Psoas muscle (tissue), 8 donors: ENCODE measurements at places on chromosomes 3 and 15. TPM values are rescaled to one million over a fixed set of nuclear protein-coding genes. Genes with fewer than 3 reads are reported as not detected.

CIAO2A gene
- polyA plus RNA-seq: 79.2 TPM

SLC28A2 gene
- polyA plus RNA-seq: not detected

CLN6 gene
- 22.2 TPM for polyA plus RNA-seq

CCDC191 gene
- polyA plus RNA-seq: 0.34 TPM

WDR93 gene
- 0.03 TPM for polyA plus RNA-seq

GRM7 gene
- not detected for polyA plus RNA-seq

FRMD4B gene
- 1.1 TPM for polyA plus RNA-seq

GOLGA6L7 gene
- not detected for polyA plus RNA-seq

KBTBD12 gene
- 17.3 TPM for polyA plus RNA-seq

DNA sequence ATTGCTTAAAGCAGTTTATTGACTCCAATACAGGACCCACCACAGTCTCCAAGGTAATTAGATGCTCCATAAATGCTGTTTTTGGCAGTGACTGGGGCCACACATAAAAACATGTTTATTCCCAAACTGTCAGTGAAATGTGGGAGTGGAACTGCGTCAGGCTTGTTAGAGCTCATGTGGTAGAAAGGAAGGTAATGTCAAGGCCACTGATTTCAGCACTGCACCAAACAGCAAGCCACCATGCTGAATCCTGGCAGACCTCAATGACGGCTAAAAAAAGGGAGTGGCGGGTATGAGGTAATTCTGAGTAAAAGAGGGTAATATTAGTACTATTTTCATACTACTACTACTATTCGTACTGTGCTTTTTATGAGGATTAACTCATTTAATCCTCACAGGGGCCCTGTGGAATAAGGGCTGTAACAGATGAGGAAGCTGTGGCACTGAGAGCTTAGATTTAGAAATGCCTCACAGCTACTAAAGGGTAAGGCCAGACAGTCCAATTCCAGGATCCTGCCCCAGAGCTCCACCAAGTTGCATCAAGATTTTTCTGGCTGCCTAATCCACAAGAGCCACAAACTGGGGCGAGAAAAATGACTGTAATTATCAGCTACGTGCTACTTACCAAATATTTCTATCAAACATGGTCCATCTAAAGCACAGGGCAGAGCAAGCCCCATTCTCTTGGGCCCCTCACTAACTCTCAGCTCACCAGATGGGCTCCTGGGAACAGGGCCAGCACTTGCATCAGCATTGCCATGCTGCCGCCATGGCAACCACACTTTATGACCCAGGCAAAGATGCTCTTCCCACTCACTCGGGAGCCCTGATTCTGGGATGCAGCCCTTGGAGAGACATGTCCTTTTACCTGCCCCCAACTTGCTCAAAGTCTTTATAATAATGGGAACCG, 83.6 kb upstream of the SPATA12 start:
- DNase-seq: no peak

DNA sequence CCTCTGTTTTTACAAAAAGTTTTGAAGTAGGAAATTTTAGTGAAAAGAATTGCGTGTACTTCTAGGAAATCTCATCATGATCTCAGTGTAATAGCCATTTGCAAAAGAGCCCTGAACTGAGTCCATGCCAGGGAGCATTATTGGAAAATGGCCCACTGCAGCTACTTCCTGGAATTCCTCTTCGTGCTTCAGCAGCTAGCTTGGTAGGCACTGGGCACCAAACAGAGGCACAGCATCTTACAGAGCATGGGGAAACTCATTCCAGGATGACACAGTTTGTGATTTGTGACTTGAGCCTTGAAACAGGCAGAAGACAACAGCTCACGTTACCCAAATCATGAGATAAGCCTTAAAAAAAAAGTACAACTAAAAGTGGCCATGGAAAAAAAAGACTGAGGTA, 179.1 kb downstream of the WDR72 start:
- DNase-seq: no peak

DNA sequence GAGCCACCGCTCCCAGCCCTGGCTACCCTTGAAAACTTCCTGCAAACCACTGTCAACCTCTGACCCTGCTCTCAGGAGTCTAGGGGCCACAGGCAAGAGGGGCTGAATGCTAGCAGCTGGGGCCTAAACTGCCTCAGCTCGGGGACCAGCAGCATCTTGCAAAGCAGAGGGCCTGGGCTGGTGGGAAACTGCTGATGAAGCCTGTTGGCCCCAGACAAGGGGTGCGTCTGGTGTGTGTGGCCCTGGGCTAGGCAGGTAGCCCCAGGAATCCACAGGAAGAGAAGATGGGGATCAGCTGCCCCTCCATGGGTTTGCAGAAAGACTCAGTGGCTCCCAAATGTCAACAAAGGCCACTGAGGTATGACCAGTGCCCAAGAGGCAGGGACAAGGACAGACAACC, 8.2 kb upstream of the POLG start:
- no peak for DNase-seq

GRCh38 chr3:67819447-67819846, 165.0 kb upstream of the SUCLG2 start:
- no peak for DNase-seq

DNA sequence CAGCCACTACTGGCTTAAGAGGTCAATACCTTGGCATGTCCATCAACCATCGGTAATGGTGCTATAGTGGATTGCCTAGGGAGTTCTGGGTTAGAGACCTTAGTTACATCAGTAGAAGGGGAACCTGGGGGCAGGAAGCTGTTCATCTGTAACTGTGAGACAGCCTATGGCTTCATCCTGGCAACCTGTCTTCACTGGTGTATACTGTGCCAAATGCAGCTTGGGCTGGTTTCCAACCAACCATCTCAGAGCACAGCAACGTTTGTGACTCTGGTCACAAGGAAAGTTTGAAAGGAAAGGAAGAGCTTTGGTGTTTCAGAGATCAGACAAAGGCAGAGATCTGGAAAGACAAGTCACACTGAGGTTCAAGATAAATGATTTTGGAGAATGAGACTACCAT, 93.8 kb downstream of the TJP1 start:
- DNase-seq: no peak

DNA sequence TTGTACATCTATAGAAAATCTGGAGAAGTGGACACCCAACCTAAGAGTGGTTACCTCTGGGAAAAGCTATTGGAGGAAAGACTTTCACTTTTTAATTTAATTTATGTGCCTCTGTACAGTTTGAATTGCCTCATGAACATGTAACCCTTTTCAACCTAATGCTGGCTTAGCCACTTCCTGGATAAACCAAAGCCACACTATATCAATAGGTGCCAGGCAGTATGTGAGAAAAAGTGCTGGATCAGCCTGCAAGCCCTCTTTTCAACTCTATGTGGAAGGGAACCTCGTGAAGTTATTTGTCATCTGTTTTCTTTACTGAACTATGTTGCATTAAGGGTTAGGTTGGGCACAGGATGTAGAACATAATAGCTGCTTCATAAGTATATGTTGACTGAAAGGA, 9.3 kb upstream of the TOPAZ1 start:
- no peak for DNase-seq

DNA sequence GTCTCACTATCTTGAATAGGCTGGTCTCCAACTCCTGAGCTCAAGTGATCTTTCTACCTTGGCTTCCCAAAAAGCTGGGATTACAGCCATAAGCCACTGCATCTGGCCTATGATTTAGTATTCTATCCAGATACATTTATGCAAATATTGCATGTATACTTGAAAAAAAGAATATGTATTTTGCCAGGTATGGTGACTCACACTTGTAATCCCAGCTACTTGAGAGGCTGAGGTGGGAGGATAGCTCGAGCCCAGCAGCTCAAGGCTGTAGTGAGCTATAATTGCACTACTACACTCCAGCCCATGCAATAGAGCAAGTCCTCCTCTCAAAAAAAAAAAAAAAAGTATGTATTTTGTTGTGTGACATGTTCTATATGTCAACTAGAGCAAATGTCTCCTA, 54.4 kb downstream of the SLC15A2 start:
- no peak for DNase-seq

DNA sequence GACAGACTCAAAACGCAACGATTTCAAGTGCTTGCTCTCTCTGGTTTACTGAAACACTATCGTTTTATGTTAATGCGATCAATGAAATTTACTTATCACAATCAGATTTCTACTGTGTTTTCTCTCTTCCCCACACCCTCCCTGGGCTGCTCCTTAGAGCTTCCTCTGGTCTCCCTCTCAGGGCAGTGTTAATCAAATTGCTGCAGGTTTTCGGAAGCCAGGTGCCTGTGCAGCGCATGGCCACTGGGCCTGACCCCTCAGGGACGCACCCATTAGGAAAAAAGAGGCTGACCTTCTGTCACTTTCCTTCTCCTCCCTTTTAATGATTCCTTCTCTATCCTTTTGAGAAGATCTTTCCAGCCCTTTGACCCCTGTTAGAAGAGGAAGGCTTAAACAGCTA, 134.5 kb upstream of the ONECUT1 start:
- no peak for DNase-seq

DNA sequence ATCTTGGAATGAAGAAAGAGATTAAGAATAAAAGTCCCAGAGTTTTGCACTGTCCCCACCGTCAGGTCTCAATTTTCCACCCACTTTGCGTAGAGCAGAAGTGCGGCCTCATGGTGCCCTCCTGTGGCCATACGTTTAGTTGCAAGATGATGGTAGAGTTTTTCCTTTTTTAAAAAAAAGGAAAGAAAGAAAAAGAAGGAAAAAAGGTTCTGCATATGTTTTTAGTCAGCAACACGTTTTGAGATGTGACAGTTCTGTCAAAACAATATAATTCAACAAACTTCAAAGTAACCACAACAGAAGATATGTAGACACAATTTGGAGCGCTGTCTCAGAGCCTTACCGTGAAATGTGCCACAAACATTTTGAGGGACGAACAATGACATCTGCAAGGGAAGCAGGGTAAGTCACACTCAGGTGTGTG, 24.6 kb downstream of the EBLN2 start:
- DNase-seq: peak; percentile 26

GRCh38 chr3:126050050-126050392, 33.9 kb downstream of the SLC41A3 start:
- no peak for DNase-seq

- DNase-seq: no peak
Measured at GRCh38 chr3:107512108-107512507, 10.7 kb upstream of the BBX start.

DNA sequence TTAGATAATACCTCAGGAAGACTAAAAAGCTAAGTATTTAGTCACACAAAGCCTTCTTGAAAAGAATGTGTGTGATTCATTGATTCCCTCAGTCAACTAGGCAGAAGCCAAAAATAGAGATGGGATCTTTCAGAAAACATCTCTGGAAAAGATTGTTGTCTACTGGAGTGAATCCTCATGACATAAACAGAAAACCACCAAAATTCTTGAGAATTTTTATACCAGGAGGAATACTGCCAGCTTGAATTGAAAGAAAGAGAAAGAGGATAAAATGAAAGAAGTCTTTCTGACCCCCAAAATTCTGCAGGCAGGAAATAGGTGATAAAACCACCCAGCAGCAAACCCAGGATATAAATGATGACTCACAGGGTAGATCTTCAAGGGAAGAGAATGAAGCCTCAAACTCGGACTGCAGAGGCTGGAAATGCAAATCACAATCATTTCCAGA, 363.1 kb upstream of the PLSCR5 start:
- no peak for DNase-seq

- no peak for DNase-seq
Measured at GRCh38 chr3:138473391-138473790, 39.0 kb downstream of the ESYT3 start.

DNA sequence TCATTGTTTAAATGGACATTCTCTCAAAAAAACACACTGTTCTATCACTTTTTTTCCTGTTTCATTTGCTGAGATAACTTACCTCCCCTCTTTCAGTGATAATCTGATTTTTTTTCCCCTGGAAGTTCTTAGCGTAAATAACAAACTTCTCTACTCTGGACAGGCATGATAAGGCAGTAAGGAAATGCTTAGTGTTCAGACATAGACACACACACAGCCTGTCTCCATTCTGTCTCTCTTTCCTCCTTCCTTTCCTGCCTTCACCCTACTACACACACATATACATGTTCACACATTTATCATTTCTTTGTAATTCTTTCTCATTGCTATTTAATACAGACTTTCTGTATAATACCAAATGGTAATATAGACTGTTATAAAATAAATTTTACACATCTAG, 470.8 kb upstream of the ROBO1 start:
- DNase-seq: no peak

DNA sequence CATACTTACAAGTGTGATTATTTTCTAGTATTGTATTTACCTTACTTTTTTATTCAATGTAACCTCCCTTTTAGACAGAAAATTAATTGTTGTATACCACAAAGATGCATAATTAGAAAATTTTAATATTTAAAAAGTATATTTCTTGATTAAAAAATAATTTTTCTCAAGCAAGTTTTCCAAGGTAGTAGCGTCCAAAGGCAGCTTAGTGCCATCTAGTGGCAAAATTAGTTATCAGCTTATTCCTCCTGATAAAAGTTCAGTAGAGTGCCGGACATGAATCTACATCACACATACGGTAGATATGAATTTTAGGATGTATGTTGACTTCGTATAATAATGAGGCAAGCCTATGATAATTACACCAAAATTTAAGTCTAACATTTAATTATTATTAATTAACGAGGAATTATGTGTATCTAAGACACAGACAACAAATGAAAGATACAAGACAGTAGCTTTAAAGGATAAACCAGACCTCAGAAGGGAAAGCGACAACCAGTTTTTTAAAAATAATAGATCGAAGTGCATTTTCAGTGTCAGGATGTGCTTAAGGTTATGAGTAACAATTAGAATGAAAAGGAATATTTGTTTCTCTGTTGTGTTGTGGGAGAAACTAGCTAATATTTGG, 405.9 kb downstream of the ROBO1 start:
- DNase-seq: no peak

DNA sequence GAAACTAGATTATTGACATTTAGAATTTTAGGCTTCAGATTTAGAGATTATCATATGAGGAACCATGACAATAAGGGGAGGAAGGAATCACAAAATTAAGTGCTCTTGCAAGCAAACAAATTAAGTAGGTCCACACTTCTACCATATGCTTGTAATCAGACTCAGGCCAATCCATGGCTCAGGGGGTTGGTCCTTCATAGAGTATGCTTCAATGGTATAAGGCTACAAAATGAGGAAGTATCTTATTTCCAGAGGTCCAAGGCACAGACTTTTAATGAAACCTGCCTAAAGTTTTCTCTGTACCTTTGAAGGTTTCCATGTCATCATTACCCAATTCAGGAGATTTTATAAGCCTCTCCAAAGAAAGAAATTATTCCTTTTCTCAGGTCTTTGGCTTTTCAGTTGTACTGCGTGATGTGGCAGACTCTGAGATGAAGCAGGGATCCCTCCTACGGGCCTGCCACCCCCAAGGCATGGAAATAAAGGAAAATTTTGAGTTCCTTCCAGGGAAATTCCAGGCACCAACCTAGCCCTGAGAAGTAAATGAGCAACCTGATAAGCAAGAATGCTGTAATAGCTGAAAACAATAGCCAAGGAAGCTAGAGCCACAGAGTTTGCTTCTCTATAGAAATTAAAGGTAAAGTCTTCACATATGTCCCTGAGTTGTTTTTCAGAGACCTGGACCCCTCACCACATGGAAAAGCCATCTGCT, 36.3 kb downstream of the SERPINI2 start:
- DNase-seq: no peak
